ENCODE measurements at places on chromosomes 2 and 18.
A peak's percentile ranks its signal among the peaks of the same experiment; 100 is the strongest.

GRCh38 chr2:175282300-175282699 is 100.8 kb upstream of the ATP5MC3 start:
- DNase-seq = peak; percentile 47

DNA sequence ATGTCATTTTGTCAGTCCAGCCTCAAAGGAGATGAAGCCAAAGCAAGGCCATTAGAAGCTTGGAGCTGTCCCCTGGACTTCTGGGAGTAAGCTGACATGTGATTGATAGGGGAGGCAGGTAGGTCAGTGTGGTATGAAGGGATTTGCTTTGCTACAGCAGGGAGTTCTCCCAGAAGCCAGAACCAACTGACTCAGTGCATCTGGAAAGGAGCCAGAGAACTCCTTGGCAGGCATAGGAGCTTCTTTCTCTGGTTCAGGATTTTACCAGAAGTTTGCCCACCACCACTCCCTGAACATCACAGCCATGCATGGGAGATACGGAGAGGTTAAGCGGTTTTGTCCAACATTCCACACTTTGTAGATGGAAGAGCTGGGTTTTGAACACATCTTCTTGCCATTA is 24.5 kb upstream of the KCNE4 start:
- DNase-seq = peak; percentile 94

DNA sequence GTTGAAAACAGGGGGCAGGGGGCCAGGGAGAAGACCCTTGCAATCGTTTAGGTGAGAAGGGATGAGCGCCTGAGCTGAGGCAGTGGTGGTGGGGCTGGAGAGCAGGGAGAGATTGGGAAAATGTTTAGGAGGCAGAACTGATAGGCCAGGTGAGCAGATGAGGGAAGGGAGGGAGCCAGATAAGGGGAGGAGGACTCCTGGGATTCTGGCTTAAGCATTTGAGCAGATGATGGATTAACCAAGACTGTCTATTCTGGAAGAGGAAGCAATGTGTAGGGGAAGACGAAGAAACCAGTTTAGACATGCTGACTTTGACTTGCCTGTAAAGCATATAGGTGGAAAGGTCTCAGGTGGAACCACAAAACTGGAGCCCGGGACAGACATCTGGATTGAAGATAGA is 49.9 kb upstream of the ASPRV1 start:
- DNase-seq = no peak

DNA sequence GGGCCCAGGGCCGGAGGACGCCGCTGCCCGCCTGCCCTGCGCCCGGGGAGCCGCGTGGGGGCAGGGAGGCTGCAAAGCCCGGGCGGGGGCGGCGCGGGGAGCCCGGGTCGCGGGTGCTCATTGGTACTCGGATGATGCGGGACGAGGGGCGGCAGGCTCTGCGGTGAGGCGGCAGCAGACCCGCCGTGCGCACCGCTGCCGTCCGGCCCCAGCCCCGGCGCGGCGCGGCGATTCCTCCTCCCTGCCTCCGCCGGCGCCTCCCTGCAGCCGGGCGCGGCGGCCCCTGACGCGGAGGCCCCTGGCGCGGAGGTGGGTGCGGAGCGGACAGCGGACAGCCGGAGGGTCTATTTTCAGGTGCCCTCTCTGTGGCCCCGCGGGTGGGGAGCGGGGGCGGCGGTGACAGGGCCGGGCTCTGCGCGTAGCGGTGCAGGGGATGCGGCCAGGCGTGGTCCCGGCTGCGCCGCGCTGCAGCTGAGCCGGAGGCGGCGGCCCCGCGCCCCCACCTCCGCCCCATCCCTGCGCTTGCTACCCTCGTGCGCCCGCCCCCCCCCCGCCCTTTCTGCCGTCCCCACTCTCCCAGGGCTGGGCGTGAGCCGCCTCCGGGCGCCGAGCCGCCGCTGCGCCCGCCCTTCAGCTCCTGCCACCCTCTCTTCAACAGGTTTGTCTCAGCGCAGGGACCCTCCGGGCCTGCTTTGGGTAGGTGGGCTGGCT is 640 bp downstream of the SPTBN1 start:
- DNase-seq = peak; percentile 26

DNA sequence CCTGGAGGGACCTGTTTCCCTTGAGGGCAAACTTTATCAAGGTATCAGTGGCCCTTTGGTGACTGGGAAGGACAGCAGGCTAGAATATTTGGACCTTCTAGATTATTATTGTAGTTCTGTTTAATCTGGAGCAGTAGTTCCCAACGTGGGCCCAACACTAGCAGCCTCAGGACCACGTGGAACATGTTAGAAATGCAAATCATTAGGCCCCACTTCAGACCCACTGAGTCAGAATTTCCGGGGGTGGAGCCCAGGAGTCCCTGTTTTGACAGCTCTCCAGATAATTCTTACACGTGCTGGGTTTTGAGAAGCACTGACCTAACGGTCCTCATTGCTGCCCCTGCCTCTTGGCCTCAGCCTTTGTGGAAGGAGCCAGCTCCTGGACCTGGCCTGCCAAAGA is 25.5 kb upstream of the DYNC2LI1 start:
- DNase-seq = no peak

- DNase-seq = no peak
Observed at GRCh38 chr2:96188821-96189526, 19.7 kb downstream of the STARD7 start.

GRCh38 chr2:147609301-147609700 is 235.5 kb upstream of the ACVR2A start:
- no peak for DNase-seq

- no peak for DNase-seq
Observed at GRCh38 chr2:173099804-173100203, 24.2 kb downstream of the MAP3K20 start.

- no peak for DNase-seq
Observed at GRCh38 chr18:3665204-3665603, 215.2 kb downstream of the TGIF1 start.

DNA sequence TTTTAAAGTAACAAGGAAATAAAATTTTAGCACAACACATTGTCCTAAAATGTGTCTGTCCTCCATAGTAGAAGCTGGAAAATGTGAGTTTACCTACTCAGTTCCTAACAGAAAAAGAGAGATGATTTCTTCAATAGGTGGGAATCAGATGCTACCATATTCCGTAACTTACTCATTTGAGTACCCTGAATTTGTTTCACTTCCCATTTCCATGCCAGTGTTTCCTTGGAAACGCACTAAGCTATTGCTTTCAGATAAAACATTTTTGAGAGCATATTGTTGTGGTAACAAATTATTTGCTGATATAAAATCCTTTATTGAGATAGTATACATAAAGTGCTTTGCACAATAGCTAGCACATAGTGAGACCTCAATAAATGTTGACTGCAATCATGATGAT is 137.5 kb upstream of the BARD1 start:
- no peak for DNase-seq

GRCh38 chr2:31233231-31233630 is 721 bp upstream of the EHD3 start:
- no peak for DNase-seq

- peak; percentile 99 for DNase-seq
Observed at GRCh38 chr2:101120124-101120996, 30.8 kb downstream of the TBC1D8 start.

- no peak for DNase-seq
Observed at GRCh38 chr2:172428832-172429210, 1.4 kb downstream of the ITGA6 start.

GRCh38 chr2:35714883-35715282 is 640.7 kb upstream of the CRIM1 start:
- no peak for DNase-seq

GRCh38 chr2:219507581-219508443 is 6.5 kb upstream of the ASIC4 start:
- no peak for DNase-seq

GRCh38 chr2:62109554-62109953 is 86.4 kb upstream of the B3GNT2 start:
- no peak for DNase-seq

GRCh38 chr2:62529758-62530157 is 23.8 kb upstream of the TMEM17 start:
- DNase-seq = no peak

DNA sequence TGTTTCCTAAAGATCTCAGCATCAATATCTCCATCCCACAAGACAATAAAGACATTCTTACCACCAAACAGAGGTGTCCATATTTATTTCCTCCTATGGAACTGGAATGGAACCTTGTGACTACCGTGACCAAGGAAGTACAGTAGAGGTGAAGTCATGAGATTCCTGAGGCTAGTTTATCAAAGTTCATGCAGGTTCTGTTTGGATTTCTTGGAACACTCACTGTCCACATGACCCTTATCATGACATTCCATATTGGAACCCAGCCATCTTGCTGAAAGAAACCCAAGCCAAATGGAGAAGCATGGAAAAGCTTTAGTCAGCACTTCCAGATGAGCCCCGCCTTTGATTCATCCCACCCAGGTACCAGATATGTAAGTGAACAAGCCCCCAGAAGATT is 516.0 kb upstream of the POU3F3 start:
- no peak for DNase-seq

DNA sequence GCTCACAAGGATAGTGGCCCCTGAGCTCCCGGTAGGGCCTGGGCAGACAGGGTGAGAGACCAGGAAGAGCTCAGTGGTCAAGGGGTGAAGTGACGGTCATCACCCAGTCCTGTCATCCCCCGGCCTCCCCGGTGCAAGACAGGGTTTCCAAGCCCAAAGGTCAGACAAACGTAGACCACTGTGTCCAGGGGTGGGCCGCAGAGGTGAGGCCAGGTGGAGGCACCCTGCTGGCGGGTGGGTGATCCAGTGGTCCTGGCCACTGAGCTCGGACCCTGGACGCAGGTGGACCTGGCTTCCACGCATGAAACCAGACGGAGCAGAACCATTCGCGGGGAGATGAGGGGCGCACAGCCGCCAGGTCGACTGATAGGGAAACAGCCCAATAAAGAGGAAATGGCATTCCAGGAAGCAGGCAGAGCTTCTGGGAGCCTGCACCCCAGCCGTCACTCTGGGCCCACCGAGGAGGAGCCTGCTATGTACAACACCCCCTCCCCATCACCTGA is 14.4 kb upstream of the SNED1 start:
- no peak for DNase-seq

DNA sequence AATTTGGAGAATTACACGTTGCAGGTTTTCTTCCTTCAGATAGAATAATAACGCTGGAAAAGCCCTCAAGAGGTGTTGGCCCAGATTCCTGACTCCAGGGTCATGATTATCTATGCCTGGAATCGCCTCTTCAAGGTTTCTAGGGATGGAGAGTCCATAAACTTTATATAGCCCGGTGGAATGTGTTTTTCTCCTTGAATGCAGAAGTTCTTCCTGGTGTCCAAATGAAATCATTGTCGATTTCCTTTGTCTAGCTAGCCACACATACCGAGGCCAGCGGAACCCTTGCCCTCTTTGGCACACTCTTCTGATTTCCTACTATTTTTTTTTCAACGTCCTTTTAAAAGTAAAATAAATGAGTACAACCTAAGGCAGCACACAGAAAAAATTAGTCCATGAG is 117.8 kb downstream of the PID1 start:
- no peak for DNase-seq

DNA sequence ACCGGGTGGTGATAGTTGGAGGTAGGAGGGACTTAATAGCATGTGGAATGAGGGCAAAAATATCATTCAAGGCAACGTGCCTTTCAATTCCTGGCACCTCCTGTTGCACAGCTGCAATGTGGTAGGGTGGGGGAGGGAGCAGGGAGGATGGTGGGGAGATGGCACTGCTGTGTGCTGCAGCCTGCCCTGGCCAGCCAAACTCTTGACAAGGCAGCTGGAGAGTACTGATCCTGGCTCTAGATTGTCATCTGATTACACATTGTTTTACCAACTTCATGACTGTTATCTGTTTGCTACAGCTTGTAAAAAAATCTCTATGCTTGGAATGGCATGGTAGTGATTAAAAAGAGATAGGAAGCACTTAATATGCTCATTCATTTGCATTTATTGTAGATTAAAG is 47.7 kb downstream of the PLCL1 start:
- no peak for DNase-seq

DNA sequence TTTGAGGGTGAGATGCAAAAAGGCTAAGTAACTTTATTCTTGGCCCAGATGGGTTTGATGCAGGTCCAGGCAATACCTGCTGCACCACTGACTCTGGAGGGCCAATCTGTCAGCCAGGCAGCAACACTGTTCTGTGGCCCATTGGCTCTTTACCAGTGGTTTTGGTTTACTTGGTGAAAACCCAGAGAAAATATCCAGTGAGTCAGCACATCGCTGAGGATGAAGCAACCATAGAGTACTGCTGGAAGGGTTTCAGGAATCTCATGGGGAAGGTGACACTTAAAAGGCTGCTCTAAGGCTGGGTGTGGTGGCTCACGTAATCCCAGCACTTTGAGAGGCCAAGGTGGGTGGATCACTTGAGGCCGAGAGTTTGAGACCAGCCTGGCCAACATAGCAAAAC is 192.5 kb upstream of the FAM98A start:
- peak; percentile 91 for DNase-seq

DNA sequence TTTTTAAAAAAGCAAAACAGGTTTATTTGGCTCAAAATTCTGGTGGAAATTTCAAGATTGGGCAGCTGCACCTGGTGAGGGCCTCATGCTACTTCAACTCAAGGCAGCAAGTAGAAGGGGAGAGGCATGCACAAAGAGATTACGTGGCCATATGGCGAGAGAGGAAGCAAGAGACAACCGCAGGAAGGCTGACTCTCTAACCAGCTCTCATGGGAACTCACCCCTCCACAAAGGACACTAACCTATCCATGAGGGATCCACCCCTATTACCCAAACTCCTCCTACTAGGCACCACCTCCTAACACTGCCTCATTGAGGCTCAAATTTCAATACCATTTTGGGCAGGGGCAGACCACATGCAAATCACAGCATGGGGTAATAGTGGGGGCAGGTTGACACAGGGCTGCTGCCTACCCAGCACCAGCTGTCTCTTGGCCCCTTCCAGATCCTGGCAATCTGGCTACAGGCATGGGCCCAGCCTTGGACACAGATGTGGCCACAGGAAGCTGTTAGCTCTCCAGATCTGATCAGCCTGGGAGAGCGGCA is 2.0 kb upstream of the CAPN10 start:
- peak; percentile 81 for DNase-seq

DNA sequence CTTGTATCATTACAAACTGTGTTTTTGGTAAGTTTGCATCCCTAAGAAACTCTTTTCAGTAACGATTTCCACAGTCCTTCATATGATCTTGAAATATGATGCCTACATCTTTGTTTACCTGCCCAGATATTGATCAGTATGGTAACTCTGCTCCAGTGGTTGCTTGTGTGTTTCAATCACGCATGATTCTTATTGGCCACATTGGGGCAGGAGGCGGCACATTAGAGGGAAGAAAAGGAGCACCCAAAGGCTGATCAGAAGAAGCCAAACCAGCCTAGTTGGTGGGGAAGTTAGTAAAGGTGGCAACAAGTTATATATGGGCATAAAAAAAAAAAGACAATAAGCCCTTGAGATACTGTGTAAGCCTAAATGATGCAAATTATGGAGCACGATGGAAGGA is 158.9 kb downstream of the RHBDD1 start:
- DNase-seq = peak; percentile 18

- DNase-seq = no peak
Observed at GRCh38 chr2:238922435-238922834, 74.5 kb downstream of the TWIST2 start.
